Hepatocyte (in vitro differentiated cells): ENCODE measurements at places on chromosomes 1 and 21. TPM values are rescaled to one million over a fixed set of nuclear protein-coding genes. Genes with fewer than 3 reads are reported as not detected.

DNA sequence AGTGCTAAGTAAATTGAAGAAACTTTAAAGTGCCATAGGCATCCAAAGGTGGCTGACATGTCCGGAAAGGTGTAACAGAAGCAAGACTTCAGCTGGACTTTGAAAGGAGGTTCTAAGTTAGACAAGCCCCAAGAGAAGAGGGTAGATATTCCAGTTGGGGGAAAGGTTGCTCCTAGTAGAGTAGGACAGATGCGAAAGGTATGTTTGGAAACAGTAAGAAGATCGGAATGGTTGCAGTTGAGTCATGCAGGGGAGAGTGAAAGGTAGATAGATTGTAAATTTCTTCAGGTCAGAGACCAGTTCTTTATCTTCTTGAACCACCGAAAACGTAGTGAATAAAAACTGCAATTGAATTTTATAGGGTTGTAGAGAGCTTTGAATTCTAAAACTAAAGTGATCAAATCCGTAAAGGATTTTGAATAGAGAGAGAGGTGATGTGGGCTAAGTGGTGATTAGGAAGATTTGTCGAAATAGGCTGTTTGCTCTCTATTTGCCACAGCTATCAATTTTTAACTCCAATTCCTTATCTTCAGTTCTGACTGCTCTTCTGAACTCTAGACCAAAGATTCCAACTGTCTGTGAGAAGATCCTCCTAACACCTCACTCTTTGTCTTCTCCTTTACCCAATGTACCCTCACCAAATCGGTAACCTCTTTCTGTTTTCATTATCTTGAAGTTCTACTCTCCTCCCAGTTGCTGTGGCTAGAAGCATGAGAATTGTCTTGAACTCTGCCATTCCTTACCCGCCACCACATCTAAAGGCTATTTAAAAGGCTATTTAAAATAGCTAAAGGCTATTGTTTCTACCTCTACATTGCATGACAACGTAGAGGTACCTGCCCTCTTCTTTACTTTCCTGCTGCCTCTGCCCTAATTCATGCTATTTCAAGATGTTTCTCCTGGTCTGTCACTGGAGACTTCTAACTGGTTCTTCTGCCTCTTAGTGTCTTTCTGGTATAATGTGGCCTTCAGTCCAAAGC lies 16.7 kb downstream of the MACF1 start:
- DNase-seq = peak; percentile 28

DNA sequence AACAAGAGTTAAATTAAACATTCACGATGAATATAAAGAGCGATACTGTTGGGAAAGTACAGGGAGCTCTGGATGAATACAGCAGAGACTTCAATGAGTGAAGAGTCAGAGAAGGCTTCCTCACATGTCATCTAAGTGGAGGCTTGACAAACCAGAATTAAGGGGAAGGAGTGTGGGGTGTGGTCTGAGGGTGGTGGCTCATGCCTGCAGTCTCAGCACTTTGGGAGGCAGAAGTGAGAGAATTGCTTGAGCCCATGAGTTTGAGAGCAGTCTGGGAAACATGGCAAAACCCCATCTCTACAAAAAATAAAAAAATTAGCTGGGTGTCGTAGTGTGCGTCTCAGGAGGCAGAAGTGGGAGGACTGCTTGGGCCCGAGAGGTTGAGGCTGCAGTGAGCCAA lies 8.7 kb downstream of the SDHB start:
- no peak for DNase-seq

The PIK3C2B gene
- total RNA-seq = 19.7 and 26.0 TPM in 2 replicates

The LIN28A gene
- 0.43 and 0.64 TPM in 2 replicates for total RNA-seq

The FTCD gene
- 25.8 and 27.5 TPM in 2 replicates for total RNA-seq

DNA sequence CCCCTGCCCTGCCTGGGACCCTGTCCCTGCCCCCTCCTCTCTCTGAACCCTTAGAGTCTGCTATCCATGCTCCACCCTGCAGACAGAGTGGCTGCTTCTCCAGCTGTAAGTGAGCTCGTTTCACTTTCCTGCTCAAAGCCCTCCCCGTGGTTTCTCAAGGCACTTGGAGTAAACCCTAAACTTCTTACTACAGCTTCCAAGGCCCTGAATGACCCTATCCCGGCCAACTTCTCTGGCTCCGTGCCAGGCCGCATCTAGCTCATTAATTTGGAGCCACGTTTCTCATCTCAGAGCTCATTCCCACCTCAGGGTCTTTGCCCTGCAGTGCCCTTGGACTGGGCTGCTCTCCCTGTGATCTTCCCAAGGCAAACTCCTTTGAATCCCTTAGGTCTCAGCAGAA lies 235.1 kb upstream of the RUNX1 start:
- DNase-seq = no peak

The CC2D1B gene
- 22.7 and 28.4 TPM in 2 replicates for total RNA-seq

DNA sequence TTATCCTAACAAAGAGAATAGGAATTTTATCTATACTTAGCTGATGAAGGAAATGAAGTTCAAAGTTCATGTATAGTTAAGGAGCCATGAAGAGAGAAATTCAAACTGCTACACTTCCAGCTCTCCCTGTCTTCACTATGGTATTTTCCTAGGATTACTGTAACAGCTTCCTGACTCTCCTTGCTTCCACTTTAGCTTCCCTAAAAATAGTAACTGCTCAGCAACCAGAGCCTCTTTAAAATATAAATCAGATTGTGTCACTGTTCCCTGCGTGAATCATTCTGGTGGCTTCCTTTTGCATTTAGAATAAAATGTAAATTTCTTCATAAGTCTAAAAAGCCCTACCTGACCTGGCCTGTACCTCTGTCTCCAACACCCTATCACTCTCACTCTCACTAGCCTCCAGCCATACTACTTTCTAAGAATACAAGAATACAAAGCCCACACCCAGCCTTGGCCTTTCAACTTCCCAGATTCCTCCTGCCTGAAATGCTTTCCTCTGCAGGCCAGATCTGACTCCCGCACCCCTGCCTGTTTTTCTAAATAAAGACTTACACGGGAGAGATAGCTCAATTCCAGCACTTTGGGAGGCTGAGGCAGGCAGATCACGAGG lies 30.5 kb downstream of the OR10J1 start:
- DNase-seq = no peak
